Astrocyte of the spinal cord (primary cell): ENCODE measurements at places on chromosomes 5 and 9.

DNA sequence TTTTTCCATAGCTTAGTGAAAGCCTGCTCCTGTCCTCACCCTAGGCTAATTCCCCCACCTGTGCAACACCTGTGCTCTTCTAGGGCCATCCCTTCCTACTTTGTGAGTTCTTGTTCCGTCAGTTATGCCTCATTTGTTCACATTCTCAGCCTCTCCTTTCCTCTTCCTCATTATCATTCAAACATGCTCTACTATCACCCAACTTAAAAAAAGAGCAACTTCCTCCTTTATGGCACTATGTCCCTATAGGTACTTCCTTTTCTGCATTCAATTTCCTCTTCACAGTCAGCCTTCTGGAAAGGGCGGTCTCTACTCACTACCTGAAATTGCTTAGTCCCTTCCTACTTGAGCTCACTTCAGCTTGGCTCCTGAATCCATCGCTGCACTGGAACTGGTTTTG, 111.8 kb upstream of the LHFPL2 start:
- no peak for DNase-seq

DNA sequence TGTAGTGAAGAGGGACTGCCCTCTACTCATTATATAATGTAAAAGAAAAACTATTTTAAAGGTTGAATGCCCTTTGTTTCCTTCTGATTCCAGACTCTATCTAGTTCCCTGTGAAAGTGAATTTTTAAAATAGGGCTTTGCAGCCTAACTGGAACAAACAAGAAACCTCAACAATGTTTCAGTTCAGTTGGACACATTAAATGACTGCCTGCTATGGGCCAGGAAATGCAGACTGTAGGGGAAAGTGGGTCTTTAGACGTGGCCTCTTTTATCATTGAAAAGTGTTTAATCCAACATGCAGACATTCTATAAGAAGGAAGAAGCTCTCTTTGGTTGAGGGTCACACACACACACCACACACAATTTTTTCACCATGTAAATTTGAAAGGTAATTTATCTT, 289.1 kb downstream of the ICE1 start:
- no peak for DNase-seq

GRCh38 chr5:178223828-178224335, 8.7 kb downstream of the PHYKPL start:
- DNase-seq = no peak

DNA sequence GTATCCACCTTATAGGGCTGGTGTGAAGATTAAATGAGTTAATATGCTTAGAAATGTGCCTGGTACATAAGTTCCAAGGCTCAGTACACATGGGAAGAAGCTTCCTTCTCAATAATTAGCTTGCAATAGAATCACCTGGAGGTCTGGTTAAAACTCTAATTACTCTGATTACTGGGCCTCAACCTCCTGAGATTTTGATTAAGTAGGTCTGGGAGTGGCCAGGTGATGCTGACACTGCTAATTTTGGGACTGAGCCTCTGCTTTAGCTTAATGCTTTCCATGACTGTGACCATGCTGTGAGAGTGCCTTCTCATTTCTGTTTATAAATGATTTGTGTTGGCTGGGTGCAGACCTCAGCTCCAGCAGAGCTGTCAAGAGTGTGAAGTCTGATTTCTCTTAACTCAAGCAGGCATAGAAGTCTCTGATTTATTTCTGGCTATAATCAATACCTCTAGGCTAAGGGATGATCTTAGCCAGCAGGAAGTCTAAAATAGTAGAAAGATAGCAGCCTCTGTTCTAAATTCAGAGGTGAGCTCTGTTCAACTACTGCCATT, 85.3 kb upstream of the ZNF608 start:
- DNase-seq = no peak

GRCh38 chr5:112931473-112931872, 9.4 kb upstream of the REEP5 start:
- DNase-seq = no peak

GRCh38 chr5:38039826-38040225, 200.0 kb upstream of the GDNF start:
- DNase-seq = no peak

GRCh38 chr5:159215886-159216285, 6.5 kb upstream of the RNF145 start:
- DNase-seq = no peak

- no peak for DNase-seq
Observed at GRCh38 chr9:133273098-133273497, 1.9 kb downstream of the ABO start.

- DNase-seq = peak; percentile 50
Observed at GRCh38 chr5:90111364-90112032, 298.1 kb downstream of the CETN3 start.

DNA sequence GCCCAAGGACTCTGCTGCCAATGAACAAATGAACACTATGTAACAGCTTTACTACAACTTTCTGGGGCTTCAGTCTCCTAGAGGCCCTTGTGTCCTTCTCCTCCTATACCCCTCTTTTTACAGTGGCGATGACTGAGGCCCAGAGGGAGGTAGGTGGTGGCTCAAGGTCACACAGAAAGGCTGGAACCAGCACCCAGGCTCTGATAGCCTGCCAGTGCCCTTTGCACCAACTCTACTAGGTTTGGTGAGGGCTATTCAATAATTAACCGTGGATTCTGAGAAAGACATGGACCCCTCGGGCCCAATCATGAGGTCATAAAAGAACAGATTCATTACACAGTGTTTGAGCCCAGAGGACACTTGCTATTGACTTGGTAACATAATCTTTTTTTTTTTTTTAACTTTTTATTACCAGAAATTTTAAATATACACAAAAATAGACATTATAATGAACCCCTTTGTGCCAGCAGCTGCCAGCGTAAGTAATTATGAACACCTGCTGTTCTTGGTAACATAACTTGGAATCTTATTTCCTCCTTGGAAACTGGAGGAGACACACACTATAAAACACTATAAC, 6.1 kb upstream of the ALDH1B1 start:
- no peak for DNase-seq

- DNase-seq = peak; percentile 15
Observed at GRCh38 chr5:71925608-71926091, 181.6 kb upstream of the MAP1B start.

DNA sequence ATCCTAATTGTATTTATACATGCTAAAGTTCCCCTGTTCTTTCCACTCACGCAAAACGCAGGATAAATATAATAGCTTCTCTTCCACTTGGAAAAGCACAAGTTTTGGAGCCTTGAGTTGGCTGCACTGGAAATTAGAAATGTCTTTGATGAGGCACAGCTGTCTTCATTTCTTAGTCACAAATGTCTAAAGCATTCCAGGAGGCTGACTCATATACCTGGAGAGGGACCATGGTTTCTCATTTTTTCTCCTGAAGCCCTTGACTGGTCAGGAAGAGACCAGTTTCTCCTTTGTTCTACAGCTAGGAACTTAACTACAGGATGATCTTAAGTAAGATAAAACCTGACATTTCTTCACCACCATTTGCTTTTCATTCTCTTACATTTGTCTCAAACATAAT, 16.2 kb downstream of the MTX3 start:
- DNase-seq = peak; percentile 35
